ENCODE measurements at places on chromosomes 5 and 9. TPM values are rescaled to one million over a fixed set of nuclear protein-coding genes. Genes with fewer than 3 reads are reported as not detected.

DNA sequence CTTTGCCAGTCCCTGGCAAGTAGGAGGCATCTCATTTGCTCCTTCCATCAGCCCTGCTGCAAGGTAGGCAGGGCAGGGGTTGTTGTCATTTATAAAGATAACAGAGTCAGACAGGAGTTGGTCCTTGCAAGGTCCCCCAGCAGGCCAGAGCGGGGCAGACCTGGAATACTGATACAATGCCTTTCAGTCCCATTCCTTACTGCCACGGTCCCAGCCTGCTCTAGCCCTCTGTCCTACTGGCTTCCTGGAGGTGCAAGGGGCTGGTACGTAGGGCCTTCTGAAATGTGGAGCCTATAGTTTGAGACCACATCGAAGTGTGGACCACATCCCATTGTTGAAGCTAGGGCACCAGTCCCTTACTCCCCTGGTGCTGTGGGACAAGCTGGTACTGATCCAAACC is 42.8 kb upstream of the PITX1 start:
- H3K27me3 ChIP-seq: no peaks in the 10 kb centered on the region
- no peak for DNase-seq
- H3K36me3 ChIP-seq: no peaks in the 10 kb centered on the region
- H3K27ac ChIP-seq: no peak overlapping the region
- H3K4me3 ChIP-seq: no peak overlapping the region

- no peaks in the 10 kb centered on the region for H3K27me3 ChIP-seq
- no peaks in the 10 kb centered on the region for H3K4me1 ChIP-seq
- H3K27ac ChIP-seq: no peak overlapping the region
- no peak for DNase-seq
- no peak overlapping the region for H3K4me3 ChIP-seq
- no peaks in the 10 kb centered on the region for H3K36me3 ChIP-seq
Measured at GRCh38 chr5:41763574-41763973, 106.7 kb downstream of the OXCT1 start.

Gene PTGES
- total RNA-seq: 14.7 TPM

DNA sequence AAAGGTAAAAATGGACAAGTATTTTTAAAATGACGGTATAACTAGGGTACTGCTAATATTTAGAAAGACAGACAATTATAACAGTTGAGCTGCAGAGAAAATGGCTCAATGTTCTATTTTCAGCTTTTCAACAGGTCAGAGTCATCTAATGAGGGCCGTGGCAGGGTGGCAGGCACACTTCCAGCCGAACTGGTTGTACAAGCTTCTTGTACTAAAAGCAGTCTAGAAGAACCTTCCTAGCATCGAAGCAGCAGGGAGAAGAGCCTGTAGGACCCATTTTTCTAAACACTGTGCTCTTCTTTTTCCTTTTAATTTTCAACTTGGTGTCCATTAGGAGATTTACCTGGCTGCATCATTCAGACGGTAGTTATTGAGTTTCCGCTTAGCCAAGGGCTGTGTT is 85.6 kb downstream of the SLC28A3 start:
- H3K36me3 ChIP-seq: no peaks in the 10 kb centered on the region
- no peak overlapping the region for H3K4me3 ChIP-seq
- no peaks in the 10 kb centered on the region for H3K27me3 ChIP-seq
- no peak overlapping the region for H3K27ac ChIP-seq
- DNase-seq: no peak
- H3K4me1 ChIP-seq: no peaks in the 10 kb centered on the region

DNA sequence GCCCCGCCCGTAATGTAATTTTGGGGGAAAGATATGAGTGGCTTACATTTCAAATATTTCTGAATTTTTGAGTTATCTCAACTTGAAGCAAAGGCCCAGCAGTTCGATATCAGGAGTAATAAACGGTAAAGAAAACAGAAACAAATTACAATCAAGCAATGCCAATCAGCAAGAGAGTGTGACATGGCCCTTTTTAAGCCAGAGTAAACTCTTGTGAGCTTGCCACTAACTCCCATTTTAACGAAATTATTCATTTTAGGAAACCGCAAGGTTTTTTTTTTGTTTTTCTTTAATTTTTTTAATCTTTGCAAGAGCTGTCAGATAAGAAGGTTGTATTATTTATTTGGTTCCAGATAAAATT is 17.6 kb upstream of the CDK7 start:
- peak overlapping the region; percentile 98 for H3K27ac ChIP-seq
- H3K4me1 ChIP-seq: no peaks in the 10 kb centered on the region
- no peak for DNase-seq
- H3K27me3 ChIP-seq: no peaks in the 10 kb centered on the region
- H3K4me3 ChIP-seq: peak overlapping the region; percentile 91

GRCh38 chr5:63233361-63233760 is 654.7 kb downstream of the LRRC70 start:
- no peak overlapping the region for H3K4me3 ChIP-seq
- H3K27ac ChIP-seq: no peak overlapping the region
- H3K36me3 ChIP-seq: no peaks in the 10 kb centered on the region
- H3K27me3 ChIP-seq: no peaks in the 10 kb centered on the region
- no peak for DNase-seq

GRCh38 chr9:134957165-134957944 is 39.6 kb upstream of the FCN1 start:
- H3K27me3 ChIP-seq: no peaks in the 10 kb centered on the region
- no peak overlapping the region for H3K27ac ChIP-seq
- no peak overlapping the region for H3K4me3 ChIP-seq
- no peaks in the 10 kb centered on the region for H3K36me3 ChIP-seq
- H3K4me1 ChIP-seq: no peaks in the 10 kb centered on the region

DNA sequence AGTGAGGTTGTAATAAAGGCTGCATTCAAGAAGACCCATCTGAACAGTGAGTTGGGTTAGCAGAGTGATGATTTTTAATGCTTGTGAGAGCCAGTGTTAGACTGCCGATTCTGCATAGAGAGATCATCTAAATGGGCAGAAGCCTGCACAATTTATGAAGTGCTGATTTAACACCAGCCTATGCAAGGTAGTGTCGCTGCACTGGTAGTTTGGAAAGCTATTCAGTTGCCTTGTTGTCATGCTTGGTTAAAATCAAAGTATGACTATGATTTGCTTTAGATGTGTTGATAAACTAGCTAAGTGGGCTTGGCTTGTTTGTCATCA is 379 bp upstream of the LRRTM2 start:
- H3K27me3 ChIP-seq: no peaks in the 10 kb centered on the region
- no peak for DNase-seq

DNA sequence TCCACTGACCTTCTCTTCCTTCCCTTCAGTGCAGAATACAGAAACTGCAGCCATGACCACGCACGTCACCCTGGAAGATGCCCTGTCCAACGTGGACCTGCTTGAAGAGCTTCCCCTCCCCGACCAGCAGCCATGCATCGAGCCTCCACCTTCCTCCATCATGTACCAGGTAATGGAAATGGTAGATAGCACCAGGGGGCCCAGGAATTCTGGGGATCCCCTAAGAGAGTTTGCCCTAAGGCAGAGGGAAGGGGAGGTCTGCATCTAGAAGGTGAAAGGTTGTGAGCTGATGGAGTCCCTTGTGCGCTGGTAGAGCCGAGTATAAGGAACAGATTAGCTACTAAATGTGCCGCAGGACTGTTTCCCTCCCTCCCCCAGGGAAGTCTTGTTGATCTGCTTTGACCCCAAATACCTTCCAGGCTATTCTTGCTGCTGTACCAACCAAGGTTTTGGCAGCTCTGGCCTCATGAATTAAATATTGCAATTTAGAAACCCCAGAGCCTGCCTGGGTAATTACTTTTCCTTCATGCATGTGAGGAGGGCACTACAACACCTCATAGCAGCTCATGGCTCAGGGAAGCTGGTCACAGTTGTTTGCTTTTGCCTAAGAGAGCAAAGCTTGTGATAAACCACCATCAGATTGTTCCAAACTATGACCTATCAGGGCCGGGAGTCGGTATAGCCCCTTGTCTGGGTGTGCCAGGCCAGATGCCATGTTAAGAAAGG is 19.6 kb downstream of the CYFIP2 start:
- H3K36me3 ChIP-seq: no peaks in the 10 kb centered on the region
- H3K4me3 ChIP-seq: no peak overlapping the region
- no peak for DNase-seq
- no peak overlapping the region for H3K27ac ChIP-seq
